ENCODE measurements at places on chromosomes 6 and 20.

- no peak for DNase-seq
Observed at GRCh38 chr6:3312604-3313231, 54.0 kb downstream of the PSMG4 start.

DNA sequence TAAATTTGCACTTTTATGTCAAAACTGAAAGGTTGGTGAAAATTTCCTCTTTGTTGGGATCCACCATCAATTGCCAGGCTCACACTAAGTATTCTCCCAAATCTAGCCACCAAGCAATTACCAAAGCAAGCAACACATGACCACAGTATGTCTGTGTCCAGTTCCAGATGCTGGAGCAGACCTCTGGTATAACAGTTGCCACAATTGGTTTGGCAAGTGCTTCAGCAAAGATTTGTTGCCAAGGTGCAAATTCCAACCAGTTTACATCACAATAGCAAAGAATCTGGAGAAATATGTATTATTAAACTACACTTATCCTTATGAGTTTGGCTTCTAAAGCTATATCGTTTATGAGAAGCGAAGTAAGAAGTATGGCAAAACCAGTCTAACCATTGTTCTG lies 6.4 kb downstream of the GTF2H5 start:
- DNase-seq, result no peak

- no peak for DNase-seq
Observed at GRCh38 chr6:102298051-102298450, 904.5 kb downstream of the GRIK2 start.

GRCh38 chr20:3307078-3307477 lies 68.1 kb upstream of the SLC4A11 start:
- no peak for DNase-seq

- no peak for DNase-seq
Observed at GRCh38 chr6:81511423-81511822, 241.1 kb downstream of the TENT5A start.

DNA sequence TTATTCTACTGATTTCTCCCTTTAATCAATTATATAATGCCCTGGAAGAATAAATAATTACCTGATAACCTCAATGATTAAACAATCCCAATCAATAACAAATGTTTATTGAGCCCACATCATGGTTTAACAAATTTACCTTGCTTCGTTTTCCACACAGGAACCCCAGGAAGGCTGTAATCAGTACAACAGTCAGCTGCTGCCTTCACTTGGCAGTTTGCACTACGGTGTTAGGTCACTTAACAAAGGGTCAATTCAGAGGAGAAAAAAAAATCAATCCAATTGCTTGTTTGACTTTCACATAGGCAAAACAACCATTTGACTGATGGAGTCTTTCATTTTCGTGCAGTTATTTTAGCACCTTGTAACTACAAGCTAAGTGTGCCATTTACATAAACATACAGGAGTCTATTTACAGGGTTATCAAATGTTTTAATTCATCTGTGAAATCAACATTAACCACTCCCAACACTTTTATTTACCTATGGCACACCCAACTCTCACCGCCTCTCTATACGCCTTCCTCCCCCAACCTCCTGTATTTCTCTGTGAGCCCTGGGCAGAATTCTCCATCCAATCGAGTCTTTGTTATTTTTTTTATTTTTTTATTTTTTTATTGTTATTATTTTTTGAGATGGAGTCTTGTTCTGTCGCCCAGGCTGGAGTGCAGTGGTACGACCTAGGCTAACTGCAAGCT lies 140.4 kb upstream of the TAB2 start:
- no peak for DNase-seq

DNA sequence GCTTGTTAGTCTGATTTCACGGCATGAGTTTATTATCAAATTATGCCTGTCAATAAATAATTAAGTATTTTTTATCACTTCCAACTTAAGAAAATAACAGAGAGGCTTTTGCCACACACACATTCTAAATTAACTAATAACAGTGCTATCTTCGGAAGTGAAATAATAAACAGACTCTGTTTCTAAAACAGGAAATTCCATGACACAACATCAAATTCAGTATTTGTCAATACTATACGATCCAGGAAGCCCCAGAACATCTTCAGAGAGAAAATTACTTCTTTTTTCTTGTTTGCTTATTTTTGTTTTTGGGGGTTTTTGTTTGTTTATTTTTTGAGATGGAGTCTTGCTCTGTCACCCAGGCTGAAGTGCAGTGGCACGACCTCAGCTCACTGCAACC lies 150.7 kb upstream of the PRDM1 start:
- no peak for DNase-seq

All from stimulated activated CD8-positive, alpha-beta memory T cell treated with anti-CD3 and anti-CD28 coated beads, Interleukin-7, amount 100 ng/mL, for 48 hours (primary cell).